Gastrocnemius medialis (tissue), 4 donors: ENCODE measurements at places on chromosomes 12 and 14. TPM values are rescaled to one million over a fixed set of nuclear protein-coding genes. Genes with fewer than 3 reads are reported as not detected.

CCT2 gene
- total RNA-seq, result 124 TPM

LMO3 gene
- total RNA-seq, result 0.81 TPM

FOXN4 gene
- total RNA-seq, result not detected

INTS13 gene
- total RNA-seq, result 30.1 TPM

OTUB2 gene
- total RNA-seq, result not detected

MGP gene
- total RNA-seq, result 67.3 TPM

GXYLT1 gene
- total RNA-seq, result 5.1 TPM

LPAR5 gene
- total RNA-seq, result 0.46 TPM

PTPRB gene
- 13.3 TPM for total RNA-seq

E2F7 gene
- not detected for total RNA-seq

CCDC85C gene
- total RNA-seq, result 11.0 TPM

KRT72 gene
- total RNA-seq, result not detected

TAS2R46 gene
- not detected for total RNA-seq

SLC39A5 gene
- total RNA-seq, result not detected

CCDC197 gene
- total RNA-seq, result not detected

GNB3 gene
- total RNA-seq, result not detected

CLEC9A gene
- not detected for total RNA-seq

FOS gene
- 21.6 TPM for total RNA-seq

WSCD2 gene
- not detected for total RNA-seq

GRIP1 gene
- 0.18 TPM for total RNA-seq

SIX4 gene
- total RNA-seq, result 48.3 TPM

FAM90A1 gene
- total RNA-seq, result not detected

SLC25A47 gene
- total RNA-seq, result 1.3 TPM

ADGRD1 gene
- 7.2 TPM for total RNA-seq

ZBTB25 gene
- total RNA-seq, result 6.9 TPM

VDR gene
- total RNA-seq, result 3.2 TPM

TSPAN8 gene
- total RNA-seq, result 117 TPM

CCDC177 gene
- total RNA-seq, result not detected

CTSG gene
- total RNA-seq, result not detected

SERPINA4 gene
- not detected for total RNA-seq

LIN7A gene
- 4.8 TPM for total RNA-seq

TCL1B gene
- not detected for total RNA-seq

SLC48A1 gene
- total RNA-seq, result 28.3 TPM

ADIPOR2 gene
- total RNA-seq, result 47.4 TPM

RNASE13 gene
- not detected for total RNA-seq

SYT1 gene
- total RNA-seq, result not detected

SERPINA9 gene
- not detected for total RNA-seq

NTF3 gene
- total RNA-seq, result not detected

NEUROD4 gene
- total RNA-seq, result not detected

HAL gene
- total RNA-seq, result 1.3 TPM

OR6C2 gene
- total RNA-seq, result not detected

KLRG1 gene
- 1.8 TPM for total RNA-seq

NPFF gene
- not detected for total RNA-seq

SOCS2 gene
- total RNA-seq, result 4.3 TPM

TAS2R20 gene
- 0.53 TPM for total RNA-seq
